ENCODE measurements at places on chromosomes 1 and 21.

GRCh38 chr1:247204177-247204647 is 32.4 kb upstream of the ZNF124 start:
- DNase-seq: no peak

GRCh38 chr1:151620286-151620685 is 8.4 kb downstream of the SNX27 start:
- DNase-seq: no peak

- no peak for DNase-seq
Measured at GRCh38 chr1:208054485-208054884, 143.6 kb upstream of the CD34 start.

GRCh38 chr1:153478047-153478691 is 17.7 kb upstream of the S100A7 start:
- no peak for DNase-seq

DNA sequence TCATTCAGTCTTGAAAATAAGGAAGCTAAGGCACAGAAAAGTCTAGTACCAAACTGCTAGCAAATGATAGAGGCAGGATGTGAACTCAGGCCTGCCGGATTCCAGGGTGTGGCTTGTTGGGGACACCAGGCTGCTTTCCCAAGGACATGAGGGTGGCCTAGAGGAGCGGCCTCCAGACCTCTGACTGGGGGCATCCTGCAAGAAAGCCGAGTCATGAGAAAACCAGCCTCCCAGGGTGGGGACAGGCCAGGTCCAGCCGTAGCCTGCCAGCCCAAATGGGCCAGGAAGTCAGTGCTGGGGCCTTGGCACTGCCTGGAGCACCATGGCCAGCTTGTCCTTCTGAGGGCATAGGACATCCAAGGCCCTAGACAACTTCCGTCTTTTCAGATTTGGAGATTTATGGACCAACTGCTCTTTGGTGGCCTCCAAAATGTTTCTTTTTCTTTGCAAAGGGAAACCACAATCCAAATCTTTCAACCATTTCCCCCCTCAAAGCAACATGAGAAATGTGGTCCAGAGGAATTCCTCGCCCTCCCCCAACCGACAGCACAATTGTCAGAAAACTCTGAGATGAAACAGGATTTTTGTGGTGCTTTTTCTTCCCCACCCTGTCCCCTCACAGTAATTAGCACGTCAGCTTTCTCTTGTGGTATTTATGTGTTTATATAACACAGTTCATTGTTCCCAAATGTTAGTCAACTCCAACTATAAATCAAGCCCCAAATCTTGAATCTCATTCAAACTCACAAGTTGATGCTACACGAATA is 212.3 kb downstream of the KAZN start:
- DNase-seq: no peak

DNA sequence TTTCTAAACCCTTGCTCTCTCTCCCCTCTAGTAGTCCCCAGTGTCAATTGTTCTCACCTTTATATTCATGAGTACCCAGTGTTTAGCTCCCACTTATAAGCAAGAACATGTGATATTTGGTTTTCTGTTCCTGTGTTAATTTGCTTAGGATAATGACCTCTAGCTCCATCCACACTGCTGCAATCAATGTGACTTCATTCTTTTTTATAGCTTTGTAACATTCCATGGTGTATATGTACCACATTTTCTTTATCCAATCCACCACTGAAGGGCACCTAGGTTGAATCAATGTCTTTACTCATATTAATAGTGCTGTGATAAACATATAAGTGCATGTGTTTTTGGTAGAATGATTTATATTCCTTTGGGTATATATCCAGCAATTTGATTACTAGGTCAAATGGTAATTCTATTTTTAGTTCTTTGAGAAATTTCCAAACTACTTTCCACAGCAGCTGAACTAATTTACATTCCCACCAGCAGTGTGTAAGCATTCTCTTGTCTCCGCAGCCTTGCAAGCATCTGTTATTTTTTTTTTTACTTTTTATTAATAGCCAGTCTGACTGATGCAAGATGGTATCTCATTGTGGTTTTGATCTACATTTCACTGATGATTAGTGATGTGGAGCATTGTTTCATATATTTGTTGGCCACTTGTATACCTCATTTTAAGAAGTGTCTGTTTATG is 277.8 kb downstream of the LTN1 start:
- DNase-seq: no peak

DNA sequence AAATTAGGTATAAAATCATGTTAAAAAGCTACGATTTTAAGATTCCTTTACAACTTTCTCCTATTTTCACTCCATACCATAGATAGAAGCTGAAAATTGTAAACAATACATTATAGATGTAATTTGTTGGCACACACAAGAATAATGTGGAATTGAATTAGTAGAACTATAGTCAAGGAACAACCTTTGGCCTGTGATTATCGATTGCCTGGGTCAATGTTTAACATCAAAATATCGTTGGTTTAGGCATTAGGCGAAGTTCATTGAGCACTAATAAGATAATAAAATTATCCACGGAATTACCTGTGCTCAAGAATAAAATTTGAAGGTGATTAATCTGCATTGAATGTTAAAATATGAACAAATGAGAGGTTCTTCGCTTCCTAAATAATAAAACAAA is 455.1 kb upstream of the ZP4 start:
- DNase-seq: no peak

DNA sequence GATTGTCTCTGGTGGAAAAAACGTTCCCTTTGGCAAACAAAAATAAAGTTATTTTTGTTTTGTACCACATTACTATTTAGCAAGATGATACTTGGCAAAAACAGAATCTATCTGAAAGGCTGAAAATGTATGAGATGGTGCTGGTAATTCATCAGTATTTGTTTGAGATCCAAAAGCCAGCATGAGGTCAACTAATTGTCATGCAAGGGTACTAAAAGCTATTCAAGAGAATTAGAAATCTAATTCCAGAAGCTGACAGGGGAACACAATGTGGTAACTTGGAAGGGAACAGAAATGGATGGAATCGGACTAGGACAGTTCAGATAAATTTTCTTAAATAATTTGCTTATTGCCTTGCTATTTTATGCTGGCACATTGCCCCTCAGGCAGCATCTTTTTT is 263.8 kb downstream of the KCNT2 start:
- DNase-seq: no peak

GRCh38 chr1:116261227-116261626 is 111.8 kb upstream of the ATP1A1 start:
- DNase-seq: no peak

- DNase-seq: no peak
Measured at GRCh38 chr1:187053876-187054275, 225.1 kb downstream of the PLA2G4A start.

- DNase-seq: no peak
Measured at GRCh38 chr1:46642115-46642680, 25.6 kb upstream of the MOB3C start.

DNA sequence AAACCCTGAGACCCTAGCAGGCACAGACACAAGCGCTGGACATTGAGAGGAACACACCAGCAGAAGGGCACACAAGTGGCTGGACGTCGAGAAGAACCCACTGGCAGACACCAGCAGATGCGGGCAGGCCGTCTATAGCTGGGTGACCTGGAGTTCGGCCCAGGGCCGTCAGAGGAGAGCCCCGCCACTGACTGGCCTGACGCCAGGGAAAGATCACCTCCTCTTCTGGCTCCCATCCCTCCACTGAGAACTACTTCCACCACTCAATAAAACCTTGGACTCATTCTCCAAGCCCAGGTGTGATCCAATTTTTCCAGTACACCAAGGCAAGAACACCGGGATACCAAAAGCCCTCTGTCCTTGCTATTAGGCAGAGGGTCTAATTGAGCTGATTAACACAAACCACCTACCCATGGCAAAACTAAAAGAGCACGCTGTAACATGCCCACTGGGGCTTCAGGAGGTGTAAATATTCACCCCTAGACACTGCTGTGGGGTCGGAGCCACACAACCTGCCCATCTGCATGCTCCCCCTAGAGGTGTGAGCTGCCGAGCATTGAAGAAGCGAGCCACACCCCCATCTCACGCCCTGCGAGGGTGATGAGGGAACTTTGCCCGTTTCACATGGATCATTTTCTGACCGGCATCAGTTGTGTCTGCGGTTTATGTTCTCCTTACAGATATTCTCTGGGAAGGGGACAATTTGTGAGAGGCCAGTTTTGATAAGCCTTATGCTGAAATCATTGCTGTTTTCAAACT is 104.8 kb downstream of the HLX start:
- DNase-seq: no peak

- DNase-seq: peak; percentile 70
Measured at GRCh38 chr1:27342778-27343638, 1.2 kb downstream of the SYTL1 start.

DNA sequence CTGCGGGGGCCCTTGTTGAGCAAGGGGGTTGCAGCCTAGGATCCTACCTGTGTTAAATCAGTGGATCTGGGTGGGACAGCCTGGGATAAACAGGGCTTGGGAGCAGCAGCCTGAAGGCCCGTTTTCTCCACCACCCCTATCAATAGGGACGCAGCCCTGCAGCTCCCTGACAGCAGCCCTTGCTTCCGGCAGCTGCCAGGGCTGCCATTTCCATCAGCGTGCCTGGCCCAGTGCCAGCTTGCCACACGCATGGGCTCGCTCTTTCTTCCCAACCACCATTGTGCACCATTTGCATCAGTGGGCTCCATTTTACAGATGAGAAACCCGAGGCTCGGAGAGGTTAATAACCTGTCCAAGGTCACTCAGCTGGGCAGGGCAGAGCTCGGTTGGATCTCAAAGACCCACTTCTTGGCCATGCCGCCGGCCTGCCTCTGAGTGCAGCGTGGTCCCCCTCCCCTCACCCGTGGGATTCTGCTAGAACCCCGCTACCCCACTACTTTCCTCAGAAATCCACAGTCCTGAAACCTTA is 3.8 kb downstream of the WNT4 start:
- no peak for DNase-seq

GRCh38 chr1:28862571-28863403 is 50.8 kb downstream of the OPRD1 start:
- DNase-seq: no peak
